ENCODE measurements at places on chromosomes 6 and 20.
A peak's percentile ranks its signal among the peaks of the same experiment; 100 is the strongest.

DNA sequence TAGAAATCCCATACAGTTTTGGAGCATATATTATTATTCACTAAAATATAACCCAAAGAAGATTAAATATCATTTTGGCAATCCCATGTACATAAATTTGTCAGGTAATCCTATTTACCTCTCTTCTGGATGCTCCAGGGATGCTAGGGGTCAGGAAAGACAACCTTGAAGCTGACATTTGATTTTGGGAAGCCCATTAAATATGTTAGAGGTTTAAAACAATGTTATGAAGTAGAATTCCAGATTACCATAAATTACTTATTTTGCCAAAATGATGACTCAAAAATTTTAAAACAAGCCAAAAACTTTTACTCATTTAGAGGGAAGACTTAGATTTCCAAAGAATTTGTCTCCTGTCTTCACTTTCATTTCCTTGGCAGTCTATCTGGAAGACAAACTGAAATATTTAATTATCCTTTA lies 9.2 kb upstream of the IL22RA2 start:
- DNase-seq: no peak

DNA sequence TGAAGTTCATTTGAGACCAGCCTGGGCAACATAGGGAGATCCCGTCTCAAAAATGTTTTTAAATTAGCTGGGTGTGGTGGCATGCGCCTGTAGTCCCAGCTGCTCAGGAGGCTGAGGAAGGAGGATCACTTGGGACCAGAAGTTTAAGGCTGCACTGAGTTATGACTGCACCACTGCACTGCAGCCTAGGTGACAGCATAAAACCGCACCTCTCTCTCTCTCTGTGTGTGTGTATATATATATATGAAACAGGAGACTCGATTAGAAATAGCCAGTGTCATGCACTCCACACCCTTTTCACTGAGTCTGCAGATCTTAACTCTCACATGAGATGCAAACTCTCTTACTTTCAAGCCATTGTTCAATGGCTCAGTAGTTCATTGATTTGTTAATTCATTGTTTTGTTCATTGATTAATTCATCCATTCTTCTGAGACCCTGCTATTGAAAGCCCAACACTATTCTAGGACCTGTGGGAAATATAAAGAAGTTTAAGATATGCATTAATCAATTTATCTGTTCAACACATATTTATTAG lies 52.4 kb upstream of the MRPS10 start:
- no peak for DNase-seq

GRCh38 chr6:152721956-152722355 lies 24.3 kb downstream of the MYCT1 start:
- DNase-seq: no peak

GRCh38 chr6:150584596-150584995 lies 15.1 kb upstream of the PLEKHG1 start:
- DNase-seq: no peak

DNA sequence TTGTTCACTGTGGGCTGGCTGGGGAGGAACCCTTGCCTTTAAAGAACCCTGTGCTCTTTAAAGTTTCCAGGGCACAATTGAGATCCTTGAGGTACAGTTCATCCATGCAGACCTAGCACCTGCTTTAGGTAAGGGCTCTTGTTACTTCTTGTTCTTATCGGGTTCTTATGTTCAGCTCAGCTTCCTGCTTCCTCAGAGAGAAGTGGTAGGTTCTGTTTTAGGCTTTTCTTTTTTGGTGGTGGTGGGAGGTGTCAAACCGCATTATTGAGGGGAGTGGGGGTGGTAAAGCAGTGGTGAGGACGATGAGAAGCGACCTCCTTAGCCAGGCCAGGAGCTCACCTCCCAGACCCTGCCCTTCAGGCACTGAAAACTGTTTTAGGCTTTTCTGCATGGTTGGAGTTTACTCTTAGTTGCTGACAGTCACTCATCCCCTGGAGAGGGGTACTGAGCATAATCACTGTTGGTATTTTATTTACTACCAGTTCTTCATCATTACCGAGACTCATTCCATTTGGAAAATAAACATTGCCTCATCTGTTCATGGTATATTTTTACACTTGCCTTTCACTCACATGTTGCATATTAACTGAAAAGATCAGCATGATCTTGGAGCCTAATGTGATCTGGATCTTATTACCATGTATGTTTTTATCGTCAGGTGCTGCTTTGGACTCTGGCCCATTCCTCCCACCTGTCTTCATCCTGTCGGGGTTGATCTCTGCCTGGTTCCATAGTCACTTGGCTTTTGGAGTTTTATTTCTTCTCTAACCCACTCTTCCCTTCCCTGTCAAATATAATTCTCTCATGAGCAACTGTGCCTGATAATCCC lies 35.4 kb downstream of the SLC16A10 start:
- no peak for DNase-seq

- no peak for DNase-seq
Observed at GRCh38 chr6:43213431-43213830, 15.8 kb downstream of the DNPH1 start.

DNA sequence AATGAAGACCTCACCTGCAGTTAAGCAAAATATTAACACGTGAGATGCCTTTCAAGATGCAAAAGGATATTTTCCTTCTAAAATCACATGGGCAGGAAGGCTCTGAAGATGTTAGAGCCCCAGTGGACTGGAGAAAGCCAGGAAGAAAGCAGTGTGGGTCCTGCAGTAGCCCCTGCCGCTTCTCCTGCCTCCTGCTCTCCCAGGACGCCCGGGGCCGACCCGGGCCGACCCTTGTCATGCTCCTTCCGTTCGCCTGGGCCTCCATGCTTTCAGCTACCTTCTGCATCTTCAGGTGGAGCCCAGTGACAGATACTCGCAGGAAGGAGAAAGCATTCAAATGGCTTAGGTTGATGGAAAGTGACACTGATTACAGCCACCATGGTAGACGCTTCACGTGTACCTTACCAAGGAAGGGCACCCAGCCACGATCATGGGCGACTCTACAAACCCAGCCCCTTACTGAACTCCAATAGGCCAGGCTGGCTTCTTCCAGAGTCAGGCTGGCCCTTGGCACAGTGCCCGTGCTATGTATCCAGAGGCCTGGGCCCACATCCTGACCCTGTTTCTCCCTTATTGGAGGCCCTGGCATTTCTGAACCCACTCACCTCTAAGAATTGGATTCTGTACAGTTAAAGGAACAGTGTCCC lies 69.0 kb downstream of the TCP11 start:
- DNase-seq: peak; percentile 27

DNA sequence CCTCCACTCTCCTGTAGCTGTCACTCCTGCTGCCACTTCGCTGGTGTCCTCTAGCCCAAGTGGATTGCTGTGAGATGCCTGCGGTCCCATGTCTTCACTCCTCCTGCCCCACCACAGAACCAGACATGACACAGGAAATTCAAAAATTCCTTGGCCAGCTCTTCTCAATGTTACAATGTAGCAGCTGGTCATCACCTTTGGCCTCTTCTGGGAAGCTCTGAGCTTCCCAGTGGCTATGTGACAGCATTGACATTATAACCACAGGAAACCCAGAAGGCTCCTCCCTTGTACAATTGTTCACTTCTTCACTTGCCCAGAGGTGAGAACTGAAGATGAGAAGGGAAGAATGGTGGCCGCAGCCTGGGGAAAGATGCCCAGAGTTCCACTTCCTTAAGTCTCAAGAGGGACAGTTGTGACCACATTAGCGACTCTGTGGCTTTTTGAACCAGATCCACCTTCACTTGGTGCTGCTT lies 76.1 kb upstream of the NAA20 start:
- no peak for DNase-seq

GRCh38 chr6:34731393-34732060 lies 25.8 kb upstream of the SNRPC start:
- no peak for DNase-seq

DNA sequence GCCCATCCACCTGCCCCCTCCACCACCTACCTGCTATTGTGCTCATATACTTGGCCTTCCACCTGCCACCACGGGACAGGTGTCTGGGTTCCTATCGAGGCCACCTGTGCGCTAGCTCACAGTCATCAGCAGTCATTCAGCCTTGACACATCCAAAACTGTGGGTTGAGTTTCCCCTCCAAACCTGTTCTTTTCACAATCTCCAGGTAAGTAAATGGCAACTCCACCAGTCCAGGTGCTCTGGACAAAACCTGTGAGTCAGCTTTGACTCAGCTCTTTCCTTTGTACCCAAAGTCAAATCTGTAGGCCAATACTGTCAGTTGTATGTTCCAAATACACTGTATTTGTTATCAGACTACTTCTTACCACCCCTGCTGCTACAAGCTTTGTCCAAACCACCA lies 52.6 kb downstream of the SPTLC3 start:
- no peak for DNase-seq

GRCh38 chr6:20554326-20554725 lies 20.1 kb downstream of the CDKAL1 start:
- no peak for DNase-seq

DNA sequence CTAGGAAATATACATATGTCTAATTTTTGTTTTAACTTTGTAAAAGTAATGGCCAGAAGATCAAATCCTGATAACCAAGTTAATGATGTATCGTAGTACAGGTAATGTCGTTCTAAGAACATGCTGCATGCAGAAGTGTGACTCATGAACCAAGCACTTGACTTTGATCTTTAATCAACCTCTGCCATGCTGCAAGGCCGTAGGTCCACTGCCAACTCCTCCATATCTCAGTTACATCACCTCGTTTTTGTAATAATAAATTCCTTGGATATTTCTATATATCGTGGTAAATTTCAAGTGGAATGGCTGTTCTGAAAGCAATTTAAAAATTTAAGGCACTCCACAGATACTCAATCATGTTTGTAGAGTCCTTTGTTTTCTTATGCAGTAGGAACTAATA lies 771.7 kb downstream of the EPHA7 start:
- DNase-seq: no peak

DNA sequence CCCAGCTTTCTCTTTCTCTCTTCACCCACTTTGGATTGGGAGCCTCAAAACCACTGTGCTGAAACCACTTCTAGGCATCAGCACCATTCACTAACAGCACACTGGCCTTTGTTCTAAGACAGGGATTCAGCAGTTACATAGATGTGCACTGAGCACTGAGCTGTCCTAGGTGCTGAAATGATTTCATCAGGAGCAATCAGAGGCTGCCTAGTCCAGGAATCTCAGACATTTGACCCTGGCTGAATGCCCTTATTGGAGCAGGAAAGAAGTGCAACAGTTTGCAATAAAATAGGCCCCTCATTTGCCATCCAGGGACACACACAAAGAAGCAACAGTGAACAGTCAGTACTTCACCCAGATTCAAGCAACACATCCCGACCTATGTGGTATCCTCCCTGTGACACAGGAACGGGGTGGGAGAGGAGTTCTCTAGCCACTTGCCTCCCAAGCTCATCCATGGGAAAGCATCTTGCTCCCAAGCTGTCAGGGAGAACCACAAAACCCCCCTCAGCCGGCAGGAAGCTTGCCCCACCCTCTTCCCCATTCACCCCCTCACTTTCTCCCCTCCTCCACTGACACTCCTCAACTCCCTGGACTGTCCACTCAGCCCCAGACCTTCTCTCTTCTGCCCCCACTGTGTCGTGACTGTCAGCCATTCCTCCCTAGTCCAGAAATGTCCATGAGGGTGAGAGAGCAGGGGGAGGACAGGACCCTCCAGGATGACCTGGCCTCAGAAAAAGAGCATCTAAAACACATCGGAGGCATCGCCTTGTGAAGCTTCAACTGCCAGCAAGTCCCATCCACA lies 304.4 kb downstream of the PREX1 start:
- no peak for DNase-seq

- no peak for DNase-seq
Observed at GRCh38 chr6:35831257-35832007, 26.3 kb downstream of the LHFPL5 start.

- no peak for DNase-seq
Observed at GRCh38 chr6:143741480-143741879, 63.7 kb downstream of the PHACTR2 start.

- DNase-seq: no peak
Observed at GRCh38 chr20:3621111-3621510, 42.1 kb downstream of the GFRA4 start.

- DNase-seq: no peak
Observed at GRCh38 chr6:170004585-170005210, 253.3 kb downstream of the ERMARD start.

GRCh38 chr20:60281295-60281694 lies 323.1 kb downstream of the CDH26 start:
- no peak for DNase-seq

- peak; percentile 41 for DNase-seq
Observed at GRCh38 chr6:125745281-125746018, 4.0 kb upstream of the HEY2 start.

DNA sequence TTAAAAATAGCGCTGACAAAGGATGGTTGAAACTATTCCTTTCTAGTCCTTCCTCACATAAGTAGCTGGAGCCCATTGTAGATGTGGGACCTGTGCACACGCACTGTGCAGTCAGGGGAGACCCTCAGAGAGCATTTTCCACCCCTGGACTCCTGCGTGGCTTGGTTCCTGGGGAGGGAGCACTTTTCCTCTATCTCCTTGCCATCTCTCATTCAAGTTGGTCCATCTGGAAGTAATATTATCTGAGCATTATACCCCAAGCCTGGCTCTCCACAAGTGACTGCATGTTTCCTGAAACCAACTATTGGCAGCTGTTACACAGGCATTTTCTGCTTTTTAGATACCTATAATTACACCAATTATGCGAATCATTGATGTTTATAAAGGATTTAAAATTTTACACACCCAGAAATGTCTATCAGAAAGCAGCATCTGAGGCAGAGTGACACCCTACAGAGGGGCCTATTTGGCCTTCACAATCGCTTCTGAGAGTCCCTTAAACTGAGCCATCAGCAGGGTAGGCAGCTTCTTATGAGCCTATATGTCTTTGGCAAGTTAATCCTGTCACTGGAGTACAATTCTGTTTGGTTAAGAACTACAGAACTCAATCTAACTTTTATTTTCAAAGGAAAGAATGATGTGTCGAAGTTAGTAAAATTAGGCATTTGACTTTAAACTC lies 18.7 kb downstream of the SOX4 start:
- no peak for DNase-seq

GRCh38 chr6:39911513-39912125 lies 22.6 kb downstream of the MOCS1 start:
- no peak for DNase-seq

DNA sequence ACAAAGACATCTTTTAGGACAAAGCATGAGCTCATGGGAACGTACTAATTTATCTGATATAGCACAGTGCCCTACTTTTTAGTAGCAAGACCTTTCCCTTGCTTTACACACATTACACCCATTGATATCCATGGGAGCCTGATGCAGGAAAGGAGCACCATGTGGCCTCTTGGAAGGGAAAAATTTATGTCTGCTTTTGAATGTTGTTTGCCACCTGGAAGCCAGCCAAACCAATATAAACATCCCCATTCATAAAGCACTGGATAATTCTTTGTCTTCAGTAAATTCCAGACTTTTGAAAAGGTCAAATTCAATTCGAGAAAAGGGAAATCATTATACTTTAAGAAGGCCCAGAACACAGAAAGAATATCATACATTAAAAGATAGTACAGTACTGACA lies 152.3 kb upstream of the BEND6 start:
- DNase-seq: no peak

GRCh38 chr6:131910219-131910589 lies 41.0 kb downstream of the CCN2 start:
- DNase-seq: no peak

GRCh38 chr6:119630561-119631192 lies 281.1 kb upstream of the MAN1A1 start:
- DNase-seq: no peak

- DNase-seq: no peak
Observed at GRCh38 chr20:51528263-51529027, 14.1 kb downstream of the NFATC2 start.
